Activated CD4-positive, alpha-beta memory T cell treated with anti-CD3 and anti-CD28 coated beads for 36 hours (primary cell): ENCODE measurements at places on chromosomes 7 and 10.

GRCh38 chr7:131502810-131503508 lies 53.5 kb downstream of the PODXL start:
- no peak overlapping the region for H3K27ac ChIP-seq
- no peak overlapping the region for H3K4me3 ChIP-seq
- no peaks in the 10 kb centered on the region for H3K36me3 ChIP-seq
- no peak for DNase-seq
- peaks cover under 1% of the 10 kb centered on the region for H3K27me3 ChIP-seq

DNA sequence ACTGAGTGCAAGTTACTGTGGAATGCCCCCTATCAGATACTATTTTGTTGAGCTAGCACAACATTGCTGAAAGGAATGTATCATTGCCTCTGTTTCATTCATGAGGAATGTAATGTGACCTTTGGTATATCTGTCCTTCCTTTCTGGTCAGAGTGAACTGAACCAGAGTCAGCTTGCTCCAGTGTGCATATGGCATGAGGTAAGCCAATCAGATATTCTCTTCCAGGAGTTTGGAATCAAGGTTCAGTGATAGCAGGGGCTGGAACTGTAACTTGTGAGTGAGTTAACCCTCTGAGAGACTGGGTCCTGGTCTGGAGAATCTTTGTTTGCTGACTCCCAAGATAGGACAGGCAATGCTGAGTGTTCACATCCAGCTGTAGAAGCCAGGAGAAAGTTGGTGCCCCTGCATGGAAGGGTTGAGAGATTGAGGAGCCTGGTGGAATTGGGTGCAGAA lies 45.3 kb upstream of the OSBPL3 start:
- H3K36me3 ChIP-seq, result no peaks in the 10 kb centered on the region
- DNase-seq, result no peak
- no peak overlapping the region for H3K27ac ChIP-seq
- H3K27me3 ChIP-seq, result peaks cover 2% of the 10 kb centered on the region

- peaks cover 11% of the 10 kb centered on the region for H3K27me3 ChIP-seq
- no peak for DNase-seq
- H3K4me1 ChIP-seq, result no peaks in the 10 kb centered on the region
- H3K27ac ChIP-seq, result no peak overlapping the region
- H3K36me3 ChIP-seq, result no peaks in the 10 kb centered on the region
- H3K4me3 ChIP-seq, result no peak overlapping the region
Measured at GRCh38 chr10:117720931-117721835, 178.6 kb downstream of the EMX2 start.

- DNase-seq, result peak; percentile 84
- H3K36me3 ChIP-seq, result peaks cover 11% of the 10 kb centered on the region
- H3K4me3 ChIP-seq, result no peak overlapping the region
- H3K4me1 ChIP-seq, result no peaks in the 10 kb centered on the region
- no peak overlapping the region for H3K27ac ChIP-seq
- no peaks in the 10 kb centered on the region for H3K27me3 ChIP-seq
Measured at GRCh38 chr7:4791738-4792536, 16.5 kb downstream of the AP5Z1 start.

DNA sequence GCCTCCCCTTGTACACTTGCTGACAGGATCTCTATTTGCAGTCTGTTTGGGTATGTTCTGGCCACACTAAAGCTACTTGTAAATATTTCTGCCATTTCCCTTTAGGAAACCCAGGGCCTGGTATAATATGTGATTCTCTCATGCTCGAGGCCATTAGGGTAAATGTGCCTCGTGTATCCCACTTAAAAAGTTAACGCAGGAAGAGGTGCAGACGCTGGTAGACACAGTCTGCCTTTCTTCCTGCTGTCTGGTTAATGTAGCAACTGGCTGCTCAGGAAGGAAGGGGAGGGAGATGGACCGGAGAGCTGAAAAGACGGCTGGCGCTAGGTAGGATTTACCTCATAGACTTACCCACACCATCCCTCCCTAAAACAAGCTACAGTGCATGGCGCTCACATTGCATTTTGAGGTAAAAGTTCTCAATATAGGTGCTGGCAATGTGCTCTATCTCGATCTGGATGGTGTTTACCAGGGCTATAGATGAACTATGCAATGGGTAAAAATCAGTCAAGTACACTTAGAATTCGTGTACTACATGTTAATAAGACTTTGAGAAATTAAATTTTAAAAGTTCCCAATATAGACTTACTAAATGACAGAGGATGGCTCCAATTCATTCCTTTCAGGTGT lies 125.9 kb downstream of the JAZF1 start:
- no peak overlapping the region for H3K27ac ChIP-seq
- H3K27me3 ChIP-seq, result no peaks in the 10 kb centered on the region
- H3K4me1 ChIP-seq, result peaks cover 8% of the 10 kb centered on the region
- H3K36me3 ChIP-seq, result peaks cover 2% of the 10 kb centered on the region
